Esophagus muscularis mucosa (tissue), 4 donors: ENCODE measurements at places on chromosomes 1 and 21.

DNA sequence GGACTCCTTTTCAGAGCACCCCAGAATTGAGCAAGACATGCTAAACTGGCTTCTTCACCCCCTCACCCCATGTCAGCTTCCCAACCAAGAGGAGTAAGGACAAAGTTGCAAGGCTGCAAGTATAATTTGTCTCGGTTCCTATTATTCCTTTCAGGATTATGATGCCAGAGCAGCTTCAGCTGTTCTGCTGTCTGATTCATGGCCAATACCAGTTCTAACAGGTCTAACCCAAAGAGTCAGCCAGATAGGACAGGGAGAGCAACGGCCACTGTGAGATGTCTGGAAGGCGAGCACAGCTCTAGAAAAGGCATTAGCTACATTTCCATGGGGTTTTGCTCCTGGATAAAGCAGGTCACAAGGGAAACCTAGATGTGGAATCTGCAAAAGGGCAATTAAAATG, 53.3 kb upstream of the HOOK1 start:
- peak; percentile 37 for DNase-seq

- no peak for DNase-seq
Observed at GRCh38 chr1:90162216-90162615, 167.3 kb downstream of the ZNF326 start.

- no peak for DNase-seq
Observed at GRCh38 chr21:35063428-35064172, 14.5 kb upstream of the RUNX1 start.

DNA sequence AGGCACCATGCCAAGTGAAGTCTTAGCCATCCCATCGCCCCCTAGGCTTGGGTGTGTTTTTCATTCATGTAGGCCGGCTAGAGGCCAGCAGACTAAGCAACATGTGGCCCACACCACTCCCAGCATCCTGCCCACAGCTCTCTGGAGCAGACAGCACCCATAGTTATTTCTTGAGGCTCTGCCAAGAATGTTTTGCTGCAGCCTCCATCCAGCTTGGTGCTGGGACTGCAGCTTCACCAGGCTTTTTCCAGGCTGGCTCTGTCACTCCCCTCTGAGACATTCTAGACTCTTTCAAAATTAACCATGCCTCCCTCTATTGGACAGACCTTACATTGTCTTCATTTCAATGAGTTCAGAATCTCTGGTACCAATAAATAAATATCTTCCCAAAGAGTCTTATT, 104.2 kb downstream of the DUSP10 start:
- no peak for DNase-seq

GRCh38 chr1:27403931-27404330, 11.5 kb downstream of the GPR3 start:
- DNase-seq = no peak

DNA sequence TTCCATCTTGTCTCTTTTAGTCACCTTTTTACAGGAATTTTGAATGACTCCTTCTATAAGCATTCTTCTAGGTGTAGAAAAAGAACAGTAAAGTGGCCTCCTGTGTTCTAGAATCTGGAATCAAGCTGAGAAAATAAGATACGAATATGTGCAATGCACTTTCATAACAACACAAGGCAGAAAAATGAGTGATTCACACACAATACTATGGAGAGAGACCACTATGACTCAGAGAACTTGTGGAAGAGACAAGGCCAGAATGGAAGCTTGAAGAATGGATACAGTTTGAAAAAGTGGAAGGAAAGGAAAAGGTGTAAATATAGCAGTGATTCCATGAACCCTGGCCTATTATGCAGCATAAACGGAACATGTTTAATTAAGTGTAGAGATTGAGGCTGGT, 57.1 kb upstream of the SAMSN1 start:
- no peak for DNase-seq

DNA sequence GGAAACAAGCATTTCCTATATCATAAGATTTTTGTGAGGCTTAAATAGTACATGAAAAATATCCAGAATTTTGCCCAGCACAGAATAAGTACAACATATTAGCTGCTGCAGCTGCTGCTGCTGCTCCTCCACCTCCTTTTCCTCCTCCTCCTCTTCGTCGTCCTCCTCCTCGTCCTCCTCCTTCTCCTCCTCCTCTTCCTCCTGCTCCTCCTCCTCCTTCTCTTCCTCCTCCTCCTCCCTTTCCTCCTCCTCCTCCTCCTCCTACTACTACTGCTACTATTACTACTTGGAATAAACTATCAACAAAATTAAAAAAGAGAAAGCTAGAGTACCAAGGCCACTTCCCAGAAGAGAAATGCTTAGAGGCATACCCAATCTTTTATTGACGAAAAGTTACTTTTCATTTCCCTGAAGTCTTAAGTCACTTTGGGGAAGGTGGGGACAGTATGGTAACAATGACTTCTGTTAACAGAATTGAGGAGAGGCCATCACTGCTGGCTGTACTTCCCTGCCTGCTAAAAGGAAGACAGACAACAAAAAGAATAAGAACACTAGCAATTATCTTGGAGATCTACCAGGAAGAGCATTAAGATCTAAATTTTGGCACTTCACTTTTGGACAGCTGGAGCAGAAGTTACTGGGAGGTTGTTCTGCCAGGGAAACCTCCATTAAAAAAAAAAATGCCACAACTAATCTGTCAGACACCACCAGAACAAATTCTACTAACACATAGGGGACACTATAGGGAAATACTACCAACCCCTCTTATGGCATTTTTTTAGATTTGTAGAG, 7.1 kb downstream of the DENND1B start:
- DNase-seq = no peak

- no peak for DNase-seq
Observed at GRCh38 chr1:172118618-172119017, 277.3 kb downstream of the DNM3 start.

GRCh38 chr1:173995475-173995874, 26.7 kb downstream of the RC3H1 start:
- DNase-seq = no peak

GRCh38 chr1:118143121-118143520, 41.9 kb downstream of the SPAG17 start:
- no peak for DNase-seq

GRCh38 chr1:207404849-207405525, 49.1 kb upstream of the CR2 start:
- DNase-seq = no peak

- no peak for DNase-seq
Observed at GRCh38 chr1:94335950-94336349, 82.2 kb upstream of the ABCD3 start.

GRCh38 chr21:32940079-32941014, 85.4 kb upstream of the OLIG2 start:
- no peak for DNase-seq

DNA sequence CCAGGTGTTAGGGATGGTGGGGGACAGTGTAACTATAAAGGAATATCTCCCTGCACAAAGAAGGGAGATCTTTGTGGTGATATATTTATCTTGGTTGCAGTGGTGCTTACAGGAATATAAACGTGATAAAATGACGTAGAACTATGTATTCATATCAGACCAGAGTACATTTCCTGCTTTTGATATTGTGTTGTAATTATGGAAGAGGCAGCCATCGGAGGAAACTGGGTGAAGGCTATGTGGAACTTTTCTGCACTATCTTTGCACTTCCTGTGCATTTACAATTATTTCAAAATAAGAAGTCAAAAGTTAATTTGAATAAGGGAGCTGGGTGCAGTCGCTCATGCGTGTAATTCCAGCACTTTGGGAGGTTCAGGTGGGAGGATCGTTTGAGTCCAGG, 37.6 kb downstream of the NDUFS5 start:
- DNase-seq = no peak

GRCh38 chr1:71582673-71583072, 501.8 kb upstream of the ZRANB2 start:
- DNase-seq = no peak
